ENCODE measurements at places on chromosomes 4 and X. TPM values are rescaled to one million over a fixed set of nuclear protein-coding genes. Genes with fewer than 3 reads are reported as not detected.

GRCh38 chrX:140318296-140318695 lies 186.6 kb downstream of the SOX3 start:
- H3K4me3 ChIP-seq: no peak overlapping the region
- no peaks in the 10 kb centered on the region for H3K4me1 ChIP-seq
- DNase-seq: no peak
- H3K36me3 ChIP-seq: no peaks in the 10 kb centered on the region
- no peaks in the 10 kb centered on the region for H3K27me3 ChIP-seq

GRCh38 chrX:10875995-10876394 lies 235.1 kb upstream of the HCCS start:
- DNase-seq: no peak
- H3K27ac ChIP-seq: no peak overlapping the region
- peaks cover 5% of the 10 kb centered on the region for H3K27me3 ChIP-seq
- no peak overlapping the region for H3K4me3 ChIP-seq
- no peaks in the 10 kb centered on the region for H3K36me3 ChIP-seq

DNA sequence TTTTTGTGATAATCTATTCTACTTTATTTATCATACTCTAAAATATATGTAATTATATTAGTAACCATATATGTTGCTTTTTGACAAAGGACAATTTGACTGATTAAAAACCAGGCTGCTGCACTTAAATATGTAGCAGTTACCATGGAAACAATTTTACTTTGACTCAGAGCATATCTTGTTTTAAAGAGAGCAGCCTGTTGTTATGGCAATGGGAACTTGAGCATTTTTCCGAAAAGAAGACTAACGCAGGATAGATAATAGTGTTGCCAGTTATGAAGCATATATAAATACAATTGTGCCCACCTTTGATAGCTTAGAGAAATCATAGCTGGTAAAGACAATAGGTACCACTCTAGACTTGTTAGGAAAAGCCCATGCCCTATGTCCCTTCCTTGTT lies 283.0 kb downstream of the GASK1B start:
- no peaks in the 10 kb centered on the region for H3K4me1 ChIP-seq
- H3K4me3 ChIP-seq: no peak overlapping the region
- no peak for DNase-seq
- H3K27ac ChIP-seq: no peak overlapping the region

DNA sequence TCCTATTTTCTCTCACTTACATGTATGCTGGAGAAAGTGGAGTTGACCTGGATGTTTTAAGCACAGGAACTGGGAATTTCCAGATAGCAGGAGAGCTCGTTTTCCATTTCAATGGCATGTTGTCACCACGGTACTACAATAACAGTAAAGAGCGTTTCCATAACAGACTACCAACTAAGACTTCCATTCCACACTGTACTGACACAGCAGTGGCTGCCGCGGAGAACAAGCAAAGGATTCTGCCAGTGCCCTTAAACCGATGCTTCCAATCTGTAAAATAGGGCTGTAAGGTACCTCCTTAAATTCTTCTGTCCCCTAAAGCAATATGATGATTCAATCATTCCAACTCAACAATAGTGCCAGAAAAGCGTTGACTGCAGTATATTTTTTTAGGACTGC lies 143.9 kb downstream of the KLHL13 start:
- DNase-seq: no peak
- no peaks in the 10 kb centered on the region for H3K27me3 ChIP-seq
- no peaks in the 10 kb centered on the region for H3K4me1 ChIP-seq

- no peaks in the 10 kb centered on the region for H3K36me3 ChIP-seq
- peaks cover 44% of the 10 kb centered on the region for H3K27me3 ChIP-seq
- H3K4me3 ChIP-seq: peak overlapping the region; percentile 42
- H3K4me1 ChIP-seq: peaks cover 12% of the 10 kb centered on the region
These were observed 13.0 kb downstream of the CXCL13 start for GRCh38 chr4:77618383-77619241.

DNA sequence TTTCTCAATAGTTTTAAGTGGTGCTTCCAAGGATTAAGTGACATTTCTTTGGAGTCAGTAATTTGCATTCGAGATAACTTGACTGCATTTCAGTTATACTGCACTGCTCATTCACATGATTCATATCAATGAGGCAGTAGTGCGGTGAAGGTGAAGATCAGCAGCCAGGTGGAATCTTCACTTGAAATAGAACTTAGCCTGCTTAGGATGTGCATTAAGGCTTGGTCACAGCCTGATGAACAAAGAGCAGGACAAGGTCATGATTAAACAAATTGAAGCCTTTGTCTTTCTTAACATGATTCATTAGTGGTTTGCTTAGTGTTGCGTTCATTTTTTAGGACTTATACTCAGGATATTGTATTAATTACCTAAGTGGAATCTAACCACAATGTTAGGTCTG lies 212.1 kb upstream of the GALNTL6 start:
- H3K27ac ChIP-seq: no peak overlapping the region
- H3K27me3 ChIP-seq: no peaks in the 10 kb centered on the region

DNA sequence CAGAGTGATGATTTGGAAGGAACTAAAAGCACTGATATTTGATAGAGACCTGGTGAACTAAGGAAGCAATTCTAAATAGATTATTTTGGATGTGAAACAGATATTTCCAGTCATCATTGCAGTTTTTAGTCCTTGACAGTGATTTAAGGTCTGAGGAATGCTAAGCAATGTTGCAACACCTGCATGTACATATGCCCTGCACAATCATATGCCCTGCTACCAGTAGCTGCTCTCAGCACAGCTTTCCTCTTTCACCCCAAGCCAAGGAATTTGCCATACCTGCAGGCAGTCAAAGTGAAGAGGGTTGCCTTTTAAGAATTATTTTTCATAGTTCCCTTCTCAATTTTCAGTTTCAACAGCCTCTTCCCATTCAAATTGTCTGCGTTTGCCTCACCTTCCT lies 8.7 kb upstream of the FAM47A start:
- H3K4me3 ChIP-seq: no peak overlapping the region
- H3K36me3 ChIP-seq: peaks cover under 1% of the 10 kb centered on the region
- DNase-seq: no peak
- no peaks in the 10 kb centered on the region for H3K27me3 ChIP-seq

- no peak for DNase-seq
- H3K4me1 ChIP-seq: peaks cover 56% of the 10 kb centered on the region
- no peaks in the 10 kb centered on the region for H3K27me3 ChIP-seq
- H3K36me3 ChIP-seq: peaks cover 5% of the 10 kb centered on the region
- H3K4me3 ChIP-seq: no peak overlapping the region
These were observed 461.4 kb downstream of the MID1IP1 start for GRCh38 chrX:39262641-39263040.

- no peak for DNase-seq
- no peak overlapping the region for H3K4me3 ChIP-seq
- peaks cover 3% of the 10 kb centered on the region for H3K36me3 ChIP-seq
These were observed 35.3 kb upstream of the NDUFC1 start for GRCh38 chr4:139337612-139338011.

- no peaks in the 10 kb centered on the region for H3K36me3 ChIP-seq
- no peak for DNase-seq
- H3K27me3 ChIP-seq: no peaks in the 10 kb centered on the region
- no peaks in the 10 kb centered on the region for H3K4me1 ChIP-seq
- H3K4me3 ChIP-seq: no peak overlapping the region
- H3K27ac ChIP-seq: no peak overlapping the region
These were observed 154.9 kb upstream of the PJA1 start for GRCh38 chrX:69320116-69320515.

GRCh38 chr4:140626661-140627376 lies 58.1 kb upstream of the UCP1 start:
- H3K27me3 ChIP-seq: no peaks in the 10 kb centered on the region
- no peaks in the 10 kb centered on the region for H3K36me3 ChIP-seq

DNA sequence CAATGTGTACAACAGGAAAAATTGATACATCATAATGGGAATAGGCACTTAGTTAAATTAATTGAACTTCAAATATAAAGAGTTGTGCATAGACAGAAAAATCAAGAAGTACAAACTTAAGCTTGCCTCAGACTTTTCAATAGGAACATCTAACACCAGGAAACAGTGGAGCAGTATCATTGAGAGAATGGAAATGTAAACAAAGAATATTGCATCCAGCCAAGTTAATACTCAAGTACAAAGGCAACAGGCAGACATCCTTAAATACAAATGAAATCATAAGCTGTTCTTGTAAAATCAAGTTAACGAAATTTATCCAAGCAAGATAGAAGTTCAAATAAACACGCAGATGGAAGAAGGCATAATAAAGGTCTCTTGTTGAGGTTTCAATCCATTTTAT lies 71.2 kb upstream of the TLR2 start:
- peak overlapping the region; percentile 10 for H3K27ac ChIP-seq
- DNase-seq: no peak
- H3K4me1 ChIP-seq: peaks cover 51% of the 10 kb centered on the region
- no peak overlapping the region for H3K4me3 ChIP-seq
- H3K36me3 ChIP-seq: peaks cover 57% of the 10 kb centered on the region

DNA sequence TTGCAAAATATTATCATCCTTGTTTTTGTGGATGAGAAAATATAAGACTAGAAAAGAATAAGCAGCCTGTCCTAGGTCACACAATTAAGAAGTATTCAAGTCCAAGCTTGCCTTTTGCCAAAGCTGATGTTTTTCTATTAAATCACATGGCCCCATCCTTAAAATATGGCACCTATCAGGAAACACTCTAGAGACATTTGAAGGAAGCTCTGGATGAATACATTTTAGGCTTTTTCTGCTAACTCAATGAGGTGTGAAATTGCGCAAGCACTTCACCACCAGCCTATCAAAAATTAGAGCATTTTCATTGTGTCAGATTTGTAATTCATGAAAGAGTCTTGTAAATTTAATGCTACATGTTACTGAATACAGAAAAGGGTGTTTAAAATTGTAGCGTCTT lies 251.1 kb upstream of the MAD2L1 start:
- no peaks in the 10 kb centered on the region for H3K4me1 ChIP-seq
- H3K27ac ChIP-seq: no peak overlapping the region
- no peak for DNase-seq
- peaks cover 19% of the 10 kb centered on the region for H3K27me3 ChIP-seq
- H3K4me3 ChIP-seq: no peak overlapping the region
- H3K36me3 ChIP-seq: no peaks in the 10 kb centered on the region

DNA sequence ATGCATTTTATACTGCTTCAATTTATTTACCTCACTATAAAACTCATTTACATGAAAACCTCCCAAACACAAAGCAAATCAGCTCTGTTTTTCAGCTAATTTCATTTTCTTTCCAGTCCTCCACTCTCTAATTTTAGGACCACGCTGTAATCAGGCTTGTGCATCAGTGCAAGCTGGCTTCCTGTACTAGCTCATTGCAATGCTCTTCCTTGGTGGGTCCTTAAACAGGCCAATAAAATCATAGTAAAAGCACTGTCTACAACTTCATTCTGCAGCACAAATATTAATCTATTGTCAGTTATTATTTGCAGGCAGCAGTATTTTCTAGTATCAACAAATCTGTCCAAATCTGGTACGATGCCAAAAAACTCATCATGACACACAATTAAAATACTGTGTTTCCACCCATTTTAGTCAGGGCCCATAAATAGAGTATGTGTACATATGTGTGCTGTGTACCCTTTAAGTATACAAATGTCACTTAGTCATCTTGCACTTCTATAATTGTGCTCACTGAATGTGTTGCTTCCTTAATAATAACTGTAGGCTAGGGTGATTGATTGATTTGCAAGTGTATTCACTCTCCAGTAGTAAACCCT lies 178.2 kb upstream of the HCCS start:
- H3K27ac ChIP-seq: no peak overlapping the region
- H3K4me3 ChIP-seq: no peak overlapping the region
- DNase-seq: no peak
- H3K4me1 ChIP-seq: no peaks in the 10 kb centered on the region
- peaks cover 1% of the 10 kb centered on the region for H3K36me3 ChIP-seq

DNA sequence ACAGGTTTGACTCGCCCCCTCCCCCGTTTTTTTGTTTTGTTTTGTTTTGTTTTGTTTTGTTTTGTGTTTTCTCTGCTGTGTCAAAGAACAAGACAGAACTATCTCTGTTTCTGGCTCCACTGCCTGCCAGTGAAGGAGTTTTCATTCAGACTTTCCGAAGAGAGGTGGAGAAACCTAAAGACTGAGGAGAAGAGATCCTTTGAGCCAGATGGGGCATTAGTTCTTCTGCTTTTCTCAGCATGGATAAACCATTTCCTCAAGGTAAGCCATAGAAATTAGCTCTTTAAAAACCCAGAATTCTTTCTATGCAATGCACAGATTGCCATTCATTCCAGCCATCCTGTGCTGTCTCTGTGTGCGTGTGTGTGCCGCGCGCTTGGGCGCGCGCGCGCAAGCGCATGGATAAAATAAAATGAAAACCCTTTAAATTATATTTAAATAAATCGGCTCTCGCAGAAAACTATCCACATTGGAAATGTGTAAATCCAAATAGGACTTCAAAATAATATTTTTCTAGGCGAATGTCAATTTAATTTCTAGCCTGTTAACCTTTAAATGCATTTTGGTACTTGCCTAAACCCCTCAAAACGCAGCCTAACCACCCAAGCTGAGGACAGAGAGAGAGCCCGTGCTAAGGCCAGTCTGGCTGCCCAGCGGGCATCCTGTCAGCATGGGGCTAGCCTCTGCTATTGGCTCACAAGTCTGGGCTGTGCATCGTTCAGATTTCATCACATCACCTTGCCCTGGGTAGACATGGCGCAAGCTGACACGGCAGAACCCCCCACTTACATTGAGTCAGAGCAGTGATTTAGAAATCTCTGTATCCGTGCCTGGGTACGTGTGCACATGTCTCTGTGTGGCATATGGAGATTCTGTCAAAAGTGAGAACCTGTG lies 113.0 kb upstream of the VAMP7 start:
- peak overlapping the region; percentile 96 for H3K4me3 ChIP-seq
- H3K36me3 ChIP-seq: no peaks in the 10 kb centered on the region
- H3K27ac ChIP-seq: no peak overlapping the region
- no peak for DNase-seq

The ARMCX4 gene
- 10.0 TPM for total RNA-seq

The ZRSR2 gene
- 27.2 TPM for total RNA-seq

The ELK1 gene
- 84.9 TPM for total RNA-seq

Data from activated T-cell treated with anti-CD3 and anti-CD28 coated beads, Interleukin-2, amount 50 U/mL, for 72 hours (primary cell).